ENCODE measurements at places on chromosomes 16 and 17.
A peak's percentile ranks its signal among the peaks of the same experiment; 100 is the strongest.

- DNase-seq, result no peak
These were observed at the start of gene NAGS for GRCh38 chr17:44004077-44004760. TSS of gene NAGS (plus strand) at chr17:44004622. CDS start at chr17:44004664, 42 bp downstream.

- DNase-seq, result no peak
These were observed 372.0 kb downstream of the SLC39A11 start for GRCh38 chr17:72720494-72720825.

- no peak for DNase-seq
These were observed 1.4 kb downstream of the ENDOV start for GRCh38 chr17:80416260-80416939.

DNA sequence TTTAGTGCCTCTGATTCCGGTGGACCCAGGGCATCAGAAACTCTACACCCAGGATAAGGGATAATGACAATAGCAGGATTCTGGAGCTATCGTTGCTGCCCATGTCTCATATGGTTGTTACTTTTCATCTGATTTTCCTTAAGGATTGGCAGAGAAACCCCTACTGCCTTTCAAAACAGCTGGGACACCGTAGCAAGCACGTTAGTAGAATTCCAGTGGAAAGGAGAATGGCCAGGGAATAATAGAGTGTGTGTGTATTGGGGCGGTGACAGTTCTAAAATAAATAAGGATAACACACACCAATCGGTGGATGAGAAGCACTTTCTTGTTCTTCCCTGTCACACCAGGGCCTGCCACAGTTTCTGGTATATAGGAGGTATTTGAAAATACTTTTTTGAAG is 251.8 kb downstream of the HAPSTR1 start:
- no peak for DNase-seq

DNA sequence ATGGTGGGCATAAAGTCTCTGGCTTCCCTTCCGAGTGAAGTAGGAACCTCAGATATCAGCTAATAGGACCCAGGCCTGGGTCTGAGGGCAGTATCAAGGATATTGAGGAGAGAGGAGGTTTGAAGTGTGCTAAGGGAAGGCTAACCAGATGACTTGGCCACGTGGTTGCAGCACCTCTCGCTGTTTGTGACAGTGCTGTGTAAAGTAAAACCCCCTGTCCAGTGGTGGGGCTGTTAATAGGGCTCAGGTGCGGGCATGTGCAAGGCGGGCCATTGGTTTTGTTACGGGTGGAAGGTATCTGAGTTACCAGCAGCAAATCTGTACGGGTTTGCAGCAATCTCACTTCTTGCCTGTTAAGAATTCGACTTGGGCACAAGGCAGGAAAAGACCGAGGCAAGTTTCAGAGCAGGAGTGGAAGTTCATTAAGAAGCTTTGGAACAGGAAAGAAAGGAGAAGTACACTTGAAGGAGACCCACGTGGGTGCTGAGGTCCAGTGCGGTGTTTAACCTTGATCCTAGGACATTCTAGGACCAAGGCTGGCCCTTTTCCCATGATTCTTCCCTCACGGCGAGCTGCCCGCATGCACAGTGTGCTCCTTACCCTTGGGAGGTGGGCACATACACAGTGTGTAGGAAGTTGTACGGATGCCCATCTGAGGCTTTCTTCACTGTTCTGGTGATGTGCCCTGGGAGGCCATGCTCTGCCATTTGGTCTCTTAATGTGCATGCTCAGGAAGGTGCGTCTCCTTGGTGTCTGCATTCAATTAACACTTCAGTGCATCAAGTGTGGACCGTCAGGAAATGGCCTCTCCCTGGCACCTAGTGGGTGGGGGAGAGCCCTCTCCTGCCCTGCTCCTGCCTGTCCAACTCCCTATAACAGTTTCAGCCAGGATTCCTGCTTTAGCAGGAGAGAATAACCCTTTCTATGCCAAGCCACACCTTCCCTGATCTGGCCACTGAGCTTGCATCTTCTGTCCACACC is 20.3 kb downstream of the SGF29 start:
- DNase-seq, result no peak

DNA sequence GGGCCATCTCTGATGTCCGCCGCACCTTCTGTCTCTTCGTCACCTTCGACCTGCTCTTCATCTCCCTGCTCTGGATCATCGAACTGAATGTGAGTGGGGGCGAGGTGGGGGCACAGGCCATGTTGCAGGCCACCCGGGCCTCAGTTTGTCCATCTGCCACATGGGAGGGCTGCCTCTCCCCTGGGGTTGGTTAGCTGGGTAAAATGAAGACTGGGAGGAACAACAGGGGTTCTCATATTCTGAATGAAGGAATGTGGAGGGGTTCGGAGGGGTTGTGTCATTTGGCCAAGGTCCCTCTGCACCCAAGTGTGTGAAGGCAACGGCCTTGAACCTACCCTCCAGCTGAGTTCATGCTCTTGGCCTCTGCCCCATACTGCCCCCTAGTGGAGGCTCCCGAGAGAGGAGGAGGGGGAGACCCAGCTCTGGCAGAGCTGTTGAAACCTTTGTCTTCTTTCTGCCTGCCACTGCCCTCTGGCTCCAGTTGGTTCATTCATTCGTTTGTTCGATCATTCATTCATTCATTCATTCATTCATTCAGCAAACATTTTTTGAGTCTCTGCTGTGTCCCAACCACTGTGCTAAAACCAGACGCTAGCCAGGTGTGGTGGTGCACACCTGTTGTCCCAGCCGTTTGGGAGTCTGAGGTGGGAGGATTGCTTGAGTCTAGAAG is 11.4 kb upstream of the TCAP start:
- DNase-seq, result peak; percentile 47

DNA sequence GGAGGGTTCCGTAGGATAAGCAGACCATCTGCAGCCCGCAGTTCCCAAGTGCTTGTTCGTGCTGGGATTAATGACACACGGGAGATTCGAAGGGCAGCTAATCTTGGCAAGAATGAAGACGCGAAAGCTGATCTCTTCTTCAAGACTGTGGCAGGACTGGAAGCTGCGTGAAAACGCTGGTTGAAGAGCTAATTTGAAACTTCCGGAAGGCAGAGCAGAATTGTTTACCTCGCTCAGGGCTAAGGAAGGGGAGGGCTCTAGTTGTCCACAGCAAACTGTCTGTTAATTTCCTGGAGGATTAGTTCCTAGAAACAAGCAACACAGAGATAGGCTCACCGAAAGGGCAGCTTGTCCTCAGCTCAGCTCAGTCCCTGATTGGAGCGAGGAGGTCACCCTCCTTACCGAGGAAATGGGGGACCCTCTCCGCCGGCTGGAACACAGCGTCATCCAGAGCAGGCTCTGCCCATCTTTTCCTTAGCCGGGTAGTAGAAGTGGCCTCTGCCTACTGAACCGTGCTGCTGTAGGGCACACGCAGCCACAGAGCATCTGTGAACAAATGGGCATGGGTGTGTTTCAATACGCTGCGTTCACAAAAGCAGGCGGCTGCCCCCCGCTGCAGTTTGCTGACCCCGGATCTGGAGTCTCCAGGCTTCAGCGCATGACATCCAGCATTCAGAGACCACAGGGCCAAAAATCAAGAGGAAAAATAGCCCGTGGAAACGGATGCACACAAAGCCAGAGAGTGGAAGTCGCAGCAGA is 16.7 kb upstream of the BAIAP2 start:
- peak; percentile 57 for DNase-seq

- no peak for DNase-seq
These were observed 21.7 kb upstream of the DOK4 start for GRCh38 chr16:57508035-57508425.

DNA sequence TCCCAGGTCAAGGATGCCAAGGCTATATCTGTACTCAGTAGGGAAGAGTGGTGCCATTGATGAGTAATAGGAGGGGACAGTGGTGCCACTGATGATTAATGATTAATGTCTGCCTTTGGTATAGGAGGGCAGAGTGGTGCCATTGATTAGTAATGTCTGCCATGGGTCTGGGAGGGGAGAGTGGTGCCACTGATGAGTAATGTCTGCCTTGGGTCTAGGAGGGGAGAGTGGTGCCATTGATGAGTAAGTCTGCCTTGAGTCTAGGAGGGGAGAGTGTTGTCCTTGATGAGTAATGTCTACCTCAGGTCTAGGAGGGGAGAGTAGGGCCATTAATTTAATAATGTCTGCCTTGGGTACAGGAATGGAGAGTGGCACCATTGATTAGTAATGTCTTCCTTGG is 507.8 kb upstream of the EEF2KMT start:
- DNase-seq, result no peak

DNA sequence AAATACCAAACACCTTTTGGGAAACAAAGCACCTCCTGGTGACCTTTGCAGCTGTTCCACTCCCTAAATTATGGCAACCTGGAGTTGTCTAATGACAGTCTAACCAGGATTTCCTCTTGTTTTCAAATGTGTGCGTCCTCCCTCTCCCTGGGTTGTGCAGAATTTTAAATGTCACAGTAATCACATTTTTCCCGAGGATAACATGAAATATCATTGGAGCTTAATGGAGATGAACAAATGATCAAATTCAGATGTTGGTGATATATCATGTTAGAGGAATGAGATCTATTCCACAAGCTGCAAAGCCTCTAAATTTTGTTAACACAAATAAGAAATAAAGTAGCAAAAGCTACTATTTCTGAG is 86.9 kb upstream of the HLF start:
- DNase-seq, result no peak

DNA sequence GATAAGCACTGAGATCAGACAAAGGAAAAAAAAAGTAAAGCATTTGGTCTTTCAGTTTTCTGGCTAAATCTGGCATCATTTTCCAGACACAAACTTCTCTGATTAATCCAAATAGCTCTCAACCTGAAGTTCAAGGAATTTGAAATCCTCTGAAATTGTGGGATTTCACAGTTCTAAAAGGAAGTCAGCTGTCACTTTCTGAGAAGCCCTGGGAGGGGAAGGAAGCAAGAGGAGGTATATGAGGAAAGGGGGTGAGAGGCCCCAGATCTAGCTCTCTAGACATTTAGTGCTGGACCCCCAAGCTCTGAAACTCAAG is 17.5 kb upstream of the HOXB9 start:
- no peak for DNase-seq

DNA sequence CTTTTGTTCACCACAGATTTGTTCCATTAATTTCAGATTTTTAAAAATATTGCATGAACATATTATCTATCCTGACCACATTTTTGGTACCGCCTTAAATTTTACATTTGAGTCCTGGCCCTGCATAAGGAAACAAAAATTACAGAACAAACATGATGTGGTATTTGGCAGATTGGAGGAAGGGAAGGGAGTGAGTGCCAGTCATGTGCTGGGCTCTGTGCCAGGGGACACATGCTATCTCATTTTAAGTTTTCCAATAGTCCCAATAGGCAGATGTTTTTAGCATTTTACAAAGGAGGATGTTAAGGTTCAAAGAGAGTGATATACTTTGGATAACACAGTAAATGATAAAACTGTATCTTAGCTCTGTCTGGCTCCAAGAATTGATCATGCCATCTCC is 185.1 kb downstream of the CDK5R1 start:
- peak; percentile 16 for DNase-seq

DNA sequence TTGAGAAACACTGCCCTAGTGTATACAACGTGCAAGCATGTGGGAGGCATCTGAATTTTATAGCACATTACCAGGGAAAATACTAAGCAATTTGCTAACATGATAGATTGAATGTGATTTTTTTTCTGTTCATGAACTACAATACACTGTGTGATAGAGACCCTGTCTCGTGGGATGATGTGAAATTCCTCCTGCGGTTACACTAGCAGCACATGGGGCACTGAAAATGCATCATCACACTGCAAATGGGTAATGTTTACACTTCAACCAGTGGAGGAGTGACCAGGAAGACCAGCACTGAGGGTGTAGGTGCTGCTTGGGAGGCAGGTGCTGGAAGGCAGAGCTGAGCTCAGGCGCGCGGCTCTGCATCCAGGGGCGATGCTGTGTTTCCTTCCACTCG is 28.8 kb downstream of the ORC6 start:
- DNase-seq, result no peak

DNA sequence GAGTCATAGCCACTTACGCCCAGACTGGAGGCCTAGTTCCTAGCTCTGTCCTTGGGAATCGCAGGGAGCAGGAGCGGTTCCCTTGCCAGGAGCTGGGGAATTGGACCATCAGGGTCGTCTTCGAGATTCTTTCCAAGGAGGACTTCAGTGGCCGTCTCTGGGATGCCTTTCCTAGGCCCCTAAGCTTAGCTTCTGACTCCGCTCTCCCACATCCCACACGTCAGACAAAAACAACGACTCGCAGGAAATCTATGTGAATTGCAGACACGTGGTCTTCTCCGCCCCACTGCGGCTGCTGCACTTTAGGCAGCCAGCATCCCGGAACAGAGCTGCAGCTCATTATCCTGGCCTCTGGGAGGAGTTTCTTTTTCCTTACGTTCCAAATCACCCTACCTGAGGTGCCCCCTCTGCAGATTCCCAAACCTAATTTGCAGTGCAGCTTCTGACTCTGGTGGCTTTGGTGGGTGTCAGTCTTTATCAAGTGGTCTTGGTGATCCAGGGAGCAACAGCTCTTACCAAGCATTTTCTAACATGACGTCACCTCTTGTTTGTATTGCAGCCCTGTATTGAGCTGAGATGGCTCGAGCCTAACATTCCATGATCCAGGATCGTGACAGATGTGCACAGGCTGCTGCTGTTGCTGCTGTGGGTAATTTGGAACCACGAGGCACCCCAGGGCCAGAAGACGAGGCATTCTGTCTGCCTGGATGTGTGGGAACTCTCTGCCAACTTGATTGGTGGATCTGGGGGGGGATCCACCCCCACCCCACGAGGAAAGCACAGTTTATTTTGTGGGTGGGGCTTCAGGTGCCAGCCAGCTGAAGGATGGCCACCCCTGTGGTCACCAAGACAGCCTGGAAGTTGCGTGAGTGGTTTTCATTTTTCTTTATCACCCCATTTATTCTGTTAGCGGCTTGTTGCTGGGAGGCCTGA is 1.1 kb downstream of the KATNB1 start:
- DNase-seq, result peak; percentile 82

DNA sequence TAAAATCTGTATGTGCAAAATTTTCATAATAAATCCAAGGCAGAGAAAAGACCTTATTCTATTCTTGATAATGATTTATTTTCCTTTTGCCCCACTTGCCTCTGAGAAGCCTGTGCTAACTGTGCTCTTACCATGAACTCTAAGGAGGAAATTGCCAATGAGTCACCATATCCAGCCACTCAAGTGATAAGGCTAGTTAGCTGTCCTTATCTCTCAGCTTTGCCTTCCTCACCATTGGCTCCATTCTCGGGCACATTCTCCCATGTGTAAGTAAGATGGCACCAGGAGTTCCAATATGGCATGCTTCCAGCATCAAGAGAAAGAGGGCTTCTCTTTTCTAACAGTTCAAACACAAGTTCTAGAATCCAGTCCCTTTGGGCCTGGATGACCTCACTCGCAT is 142.4 kb downstream of the TOX3 start:
- DNase-seq, result no peak

DNA sequence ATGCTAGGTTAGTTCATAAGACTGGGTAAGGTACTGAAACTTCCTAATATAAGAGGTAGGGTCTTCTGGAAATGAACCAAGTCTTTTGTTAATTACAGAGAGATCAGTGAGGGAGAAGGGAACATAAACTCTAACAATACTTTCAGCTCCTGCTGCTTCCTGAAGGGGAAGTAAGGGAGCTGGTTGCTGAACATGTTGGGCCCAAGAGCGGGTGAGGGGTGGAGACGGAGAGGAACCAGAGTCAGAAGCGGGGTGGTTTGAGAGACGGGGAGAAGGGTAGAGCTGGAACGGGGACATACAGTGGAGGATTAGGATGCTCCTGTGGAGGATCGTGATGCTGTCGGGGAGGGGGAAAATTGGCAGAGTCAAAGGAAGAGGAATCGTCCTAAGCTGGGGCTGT is 11.5 kb upstream of the ZNF747 start:
- no peak for DNase-seq

All from EL (cell line).